ENCODE measurements at places on chromosomes 12 and 14.

GRCh38 chr14:85539510-85539909, 9.6 kb downstream of the FLRT2 start:
- no peak for DNase-seq

DNA sequence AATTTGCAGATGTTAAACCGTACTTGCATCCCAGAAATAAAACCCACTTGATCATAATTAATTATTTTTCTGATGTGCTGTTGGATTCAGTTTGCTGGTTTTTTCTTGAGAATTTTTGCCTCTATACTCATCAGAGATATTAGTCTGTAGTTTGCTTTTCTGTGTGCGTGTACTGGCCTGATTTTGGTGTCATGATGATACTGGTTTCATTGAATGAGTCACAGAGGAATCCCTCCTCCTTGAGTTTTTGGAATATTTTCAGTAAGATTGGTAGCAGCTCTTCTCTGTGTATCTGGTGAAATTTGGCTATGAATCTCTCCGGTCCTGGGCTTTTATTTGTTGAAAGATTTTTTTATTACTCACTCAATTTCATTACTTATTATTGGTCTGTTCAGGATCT, 100.4 kb upstream of the PMCH start:
- no peak for DNase-seq

GRCh38 chr12:110670161-110670701, 18.7 kb downstream of the HVCN1 start:
- DNase-seq: no peak

GRCh38 chr12:119051474-119051873, 70.1 kb downstream of the SRRM4 start:
- DNase-seq: no peak
